ENCODE measurements at places on chromosomes 5 and 9. TPM values are rescaled to one million over a fixed set of nuclear protein-coding genes. Genes with fewer than 3 reads are reported as not detected.
A peak's percentile ranks its signal among the peaks of the same experiment; 100 is the strongest.

Gene OR13C9
- total RNA-seq: not detected

Gene PCDHB7
- total RNA-seq: 1.1 TPM

Gene LCN15
- total RNA-seq: 0.77 TPM

Gene PRR16
- total RNA-seq: 2.3 TPM

Gene GABRP
- total RNA-seq: 0.39 TPM

Gene DIRAS2
- total RNA-seq: 1.2 TPM

Gene SLC1A1
- total RNA-seq: 0.57 TPM

Gene NRARP
- 16.5 TPM for total RNA-seq

GRCh38 chr9:86079421-86079831 lies 19.9 kb downstream of the GOLM1 start:
- no peaks in the 10 kb centered on the region for H3K27me3 ChIP-seq
- H3K27ac ChIP-seq: no peak overlapping the region
- H3K36me3 ChIP-seq: no peaks in the 10 kb centered on the region
- H3K4me1 ChIP-seq: peaks cover 12% of the 10 kb centered on the region

GRCh38 chr5:175223291-175223690 lies 220.7 kb downstream of the DRD1 start:
- no peak for DNase-seq
- H3K27me3 ChIP-seq: no peaks in the 10 kb centered on the region
- no peaks in the 10 kb centered on the region for H3K4me1 ChIP-seq
- no peak overlapping the region for H3K27ac ChIP-seq

DNA sequence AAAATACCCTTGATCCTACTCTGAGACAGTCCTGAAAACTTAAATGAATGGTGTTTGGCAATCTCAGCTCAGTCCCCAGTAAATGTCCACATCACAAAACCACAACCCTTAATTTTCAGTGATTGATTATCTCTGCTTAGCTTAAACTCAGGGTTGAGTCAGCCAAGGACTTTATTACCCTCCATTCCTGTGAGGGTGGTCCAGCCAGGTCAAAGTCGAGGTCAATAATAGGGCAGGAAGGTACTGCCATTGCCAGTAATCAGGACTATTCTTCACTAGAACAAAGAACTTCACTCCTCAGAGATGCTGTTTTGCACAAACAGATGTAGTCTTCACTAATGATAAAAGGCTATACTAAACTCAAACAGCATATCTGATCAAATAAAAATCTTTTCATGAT lies 499.4 kb downstream of the ISL1 start:
- peak overlapping the region; percentile 69 for H3K27ac ChIP-seq
- DNase-seq: no peak

- no peak overlapping the region for H3K4me3 ChIP-seq
- H3K27ac ChIP-seq: no peak overlapping the region
- no peak for DNase-seq
- H3K4me1 ChIP-seq: peaks cover 4% of the 10 kb centered on the region
- H3K27me3 ChIP-seq: no peaks in the 10 kb centered on the region
Measured at GRCh38 chr5:64973215-64973614, 204.5 kb downstream of the CWC27 start.

GRCh38 chr5:118052503-118052902 lies 935.8 kb downstream of the DTWD2 start:
- no peak for DNase-seq
- H3K36me3 ChIP-seq: no peaks in the 10 kb centered on the region
- no peak overlapping the region for H3K4me3 ChIP-seq
- no peaks in the 10 kb centered on the region for H3K27me3 ChIP-seq
- no peak overlapping the region for H3K27ac ChIP-seq

- DNase-seq: no peak
- no peaks in the 10 kb centered on the region for H3K36me3 ChIP-seq
Measured at GRCh38 chr5:179113143-179113530, 53.0 kb downstream of the ZNF354C start.

DNA sequence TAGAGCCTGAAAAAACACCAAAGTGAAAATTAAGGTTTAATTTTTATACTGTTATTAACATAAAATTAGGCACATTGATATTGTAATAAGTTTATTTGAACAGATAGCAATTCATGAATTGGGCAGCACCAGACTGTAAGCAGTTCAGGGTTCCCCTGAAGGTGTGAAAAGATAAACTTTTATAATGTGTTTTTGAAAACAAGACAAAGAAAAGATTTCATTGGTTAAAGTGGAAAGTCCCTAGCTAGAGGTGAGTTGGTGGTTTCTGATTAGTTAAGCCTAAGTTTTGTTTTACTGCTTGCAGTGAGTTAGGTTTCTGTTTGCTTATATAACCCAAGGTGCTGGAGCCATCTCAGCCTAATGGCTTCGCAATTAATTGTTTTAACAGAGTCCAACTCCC lies 96.5 kb upstream of the RPS23 start:
- no peaks in the 10 kb centered on the region for H3K4me1 ChIP-seq
- no peak overlapping the region for H3K27ac ChIP-seq

DNA sequence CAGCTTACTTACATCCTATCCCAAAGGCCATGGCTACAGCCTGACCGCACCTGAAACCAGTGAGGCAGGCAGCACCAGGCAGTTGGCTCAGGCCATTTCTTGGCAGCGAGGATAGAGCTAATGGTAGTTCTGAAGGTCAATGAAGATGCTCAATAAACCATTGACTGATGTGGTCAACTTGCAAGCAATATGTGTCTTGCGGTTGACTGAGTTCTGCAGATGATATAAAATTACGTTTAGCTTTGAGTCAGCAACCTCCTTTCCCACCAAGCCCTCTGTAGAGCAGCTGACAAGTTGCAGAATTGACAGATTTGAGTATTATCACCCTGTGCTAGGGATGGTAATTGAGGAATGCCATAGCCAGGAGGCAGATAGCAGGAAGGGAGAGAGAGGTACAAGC lies 189.0 kb upstream of the PUM3 start:
- H3K4me3 ChIP-seq: no peak overlapping the region
- DNase-seq: no peak
- H3K36me3 ChIP-seq: no peaks in the 10 kb centered on the region

DNA sequence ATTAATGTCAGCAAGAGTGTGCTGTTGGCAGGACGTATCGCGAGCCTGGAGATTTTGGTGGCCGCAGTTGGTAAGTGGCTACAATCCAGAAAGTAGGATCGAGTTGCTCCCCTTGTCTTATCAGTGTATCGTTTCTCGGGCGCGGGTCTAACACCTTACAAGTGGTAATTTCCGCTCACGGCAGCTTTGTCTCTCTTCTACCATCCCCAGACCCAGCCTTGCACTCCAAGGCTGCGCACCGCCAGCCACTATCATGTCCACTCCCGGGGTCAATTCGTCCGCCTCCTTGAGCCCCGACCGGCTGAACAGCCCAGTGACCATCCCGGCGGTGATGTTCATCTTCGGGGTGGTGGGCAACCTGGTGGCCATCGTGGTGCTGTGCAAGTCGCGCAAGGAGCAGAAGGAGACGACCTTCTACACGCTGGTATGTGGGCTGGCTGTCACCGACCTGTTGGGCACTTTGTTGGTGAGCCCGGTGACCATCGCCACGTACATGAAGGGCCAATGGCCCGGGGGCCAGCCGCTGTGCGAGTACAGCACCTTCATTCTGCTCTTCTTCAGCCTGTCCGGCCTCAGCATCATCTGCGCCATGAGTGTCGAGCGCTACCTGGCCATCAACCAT lies 1.1 kb downstream of the PTGER4 start:
- peaks cover 13% of the 10 kb centered on the region for H3K4me1 ChIP-seq
- peak overlapping the region; percentile 61 for H3K4me3 ChIP-seq
- DNase-seq: no peak
- H3K27me3 ChIP-seq: peaks cover 72% of the 10 kb centered on the region
- no peaks in the 10 kb centered on the region for H3K36me3 ChIP-seq

- H3K27me3 ChIP-seq: no peaks in the 10 kb centered on the region
- H3K4me1 ChIP-seq: peaks cover 34% of the 10 kb centered on the region
- H3K27ac ChIP-seq: no peak overlapping the region
- peak; percentile 72 for DNase-seq
- H3K4me3 ChIP-seq: no peak overlapping the region
Measured at GRCh38 chr5:56126487-56127179, 106.5 kb downstream of the ANKRD55 start.

- no peaks in the 10 kb centered on the region for H3K27me3 ChIP-seq
- peak; percentile 42 for DNase-seq
- H3K27ac ChIP-seq: no peak overlapping the region
- no peaks in the 10 kb centered on the region for H3K4me1 ChIP-seq
- no peak overlapping the region for H3K4me3 ChIP-seq
- H3K36me3 ChIP-seq: no peaks in the 10 kb centered on the region
Measured at GRCh38 chr5:73826301-73827105, 200.5 kb downstream of the ARHGEF28 start.

GRCh38 chr9:135888126-135888765 lies 19.1 kb downstream of the CAMSAP1 start:
- no peak for DNase-seq
- no peaks in the 10 kb centered on the region for H3K36me3 ChIP-seq
- H3K4me3 ChIP-seq: no peak overlapping the region
- H3K4me1 ChIP-seq: peaks cover 39% of the 10 kb centered on the region
- H3K27me3 ChIP-seq: no peaks in the 10 kb centered on the region

GRCh38 chr5:90940227-90940995 lies 381.8 kb downstream of the ADGRV1 start:
- H3K4me1 ChIP-seq: peaks cover 26% of the 10 kb centered on the region
- H3K36me3 ChIP-seq: no peaks in the 10 kb centered on the region

DNA sequence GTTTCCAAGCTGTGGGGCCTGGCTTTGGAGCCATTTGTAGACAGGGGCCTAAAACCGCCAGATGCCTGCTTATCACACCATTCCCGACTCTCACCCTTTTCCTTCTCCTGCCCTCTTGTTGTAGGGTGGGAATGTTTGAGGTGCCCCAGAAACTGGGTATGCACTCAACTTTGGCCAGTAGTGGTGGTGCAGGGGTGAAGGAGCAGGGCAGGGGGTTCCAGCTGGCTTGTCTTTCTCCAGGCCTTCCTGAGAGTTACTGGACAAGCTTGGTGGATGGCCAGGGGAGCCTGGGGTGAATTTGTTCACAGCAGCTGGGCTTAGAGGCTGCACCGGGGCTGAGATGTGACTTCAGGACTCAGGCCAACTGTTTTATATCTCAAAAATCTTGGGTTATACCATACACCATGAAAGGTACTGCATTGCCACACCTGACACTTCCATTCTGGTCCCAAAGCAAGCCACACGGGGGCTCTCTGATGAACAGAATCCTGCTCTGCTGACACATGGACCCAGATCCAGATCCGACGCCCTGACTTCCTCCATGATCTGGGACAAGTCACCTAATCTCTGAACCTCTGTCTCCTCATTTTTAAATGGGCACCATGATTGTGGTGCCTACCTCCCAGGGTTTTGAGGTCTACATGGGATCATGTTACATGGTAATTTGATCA lies 62.1 kb downstream of the DAB2IP start:
- no peak for DNase-seq
- H3K4me1 ChIP-seq: no peaks in the 10 kb centered on the region
- no peak overlapping the region for H3K4me3 ChIP-seq
- no peaks in the 10 kb centered on the region for H3K27me3 ChIP-seq

- H3K4me3 ChIP-seq: no peak overlapping the region
- no peaks in the 10 kb centered on the region for H3K36me3 ChIP-seq
- DNase-seq: no peak
- H3K27ac ChIP-seq: no peak overlapping the region
- H3K27me3 ChIP-seq: no peaks in the 10 kb centered on the region
Measured at GRCh38 chr5:103356350-103357091, 98.0 kb downstream of the MACIR start.

GRCh38 chr5:83059341-83059740 lies 17.9 kb downstream of the TMEM167A start:
- H3K36me3 ChIP-seq: peaks cover 4% of the 10 kb centered on the region
- H3K4me3 ChIP-seq: no peak overlapping the region
- DNase-seq: no peak
- no peak overlapping the region for H3K27ac ChIP-seq
- H3K27me3 ChIP-seq: no peaks in the 10 kb centered on the region
- no peaks in the 10 kb centered on the region for H3K4me1 ChIP-seq

GRCh38 chr9:109328978-109329637 lies 8.2 kb upstream of the EPB41L4B start:
- H3K27me3 ChIP-seq: peaks cover 3% of the 10 kb centered on the region
- no peaks in the 10 kb centered on the region for H3K4me1 ChIP-seq
- peak; percentile 74 for DNase-seq
- H3K36me3 ChIP-seq: no peaks in the 10 kb centered on the region
- no peak overlapping the region for H3K27ac ChIP-seq

DNA sequence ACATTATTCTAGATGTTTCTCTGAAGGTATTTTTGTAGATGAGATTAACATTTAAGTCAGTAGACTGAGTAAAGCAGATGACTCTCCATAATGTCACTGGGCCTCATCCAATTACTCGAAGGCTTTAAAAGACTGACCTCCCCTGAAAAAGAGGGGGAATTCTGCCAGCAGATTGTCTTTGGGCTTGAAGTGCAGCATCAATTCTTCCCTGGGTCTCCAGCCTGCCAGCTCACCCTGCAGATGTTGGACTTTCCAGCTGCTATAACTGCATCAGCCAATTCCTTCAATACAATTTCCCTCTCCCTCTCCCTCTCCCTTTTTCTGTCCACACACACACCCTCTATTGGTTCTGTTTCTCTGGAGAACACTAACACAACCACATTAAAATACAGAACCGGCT lies 472.8 kb downstream of the SPOCK1 start:
- H3K36me3 ChIP-seq: no peaks in the 10 kb centered on the region
- no peak overlapping the region for H3K4me3 ChIP-seq
- H3K27ac ChIP-seq: no peak overlapping the region
- H3K4me1 ChIP-seq: no peaks in the 10 kb centered on the region
- no peaks in the 10 kb centered on the region for H3K27me3 ChIP-seq

DNA sequence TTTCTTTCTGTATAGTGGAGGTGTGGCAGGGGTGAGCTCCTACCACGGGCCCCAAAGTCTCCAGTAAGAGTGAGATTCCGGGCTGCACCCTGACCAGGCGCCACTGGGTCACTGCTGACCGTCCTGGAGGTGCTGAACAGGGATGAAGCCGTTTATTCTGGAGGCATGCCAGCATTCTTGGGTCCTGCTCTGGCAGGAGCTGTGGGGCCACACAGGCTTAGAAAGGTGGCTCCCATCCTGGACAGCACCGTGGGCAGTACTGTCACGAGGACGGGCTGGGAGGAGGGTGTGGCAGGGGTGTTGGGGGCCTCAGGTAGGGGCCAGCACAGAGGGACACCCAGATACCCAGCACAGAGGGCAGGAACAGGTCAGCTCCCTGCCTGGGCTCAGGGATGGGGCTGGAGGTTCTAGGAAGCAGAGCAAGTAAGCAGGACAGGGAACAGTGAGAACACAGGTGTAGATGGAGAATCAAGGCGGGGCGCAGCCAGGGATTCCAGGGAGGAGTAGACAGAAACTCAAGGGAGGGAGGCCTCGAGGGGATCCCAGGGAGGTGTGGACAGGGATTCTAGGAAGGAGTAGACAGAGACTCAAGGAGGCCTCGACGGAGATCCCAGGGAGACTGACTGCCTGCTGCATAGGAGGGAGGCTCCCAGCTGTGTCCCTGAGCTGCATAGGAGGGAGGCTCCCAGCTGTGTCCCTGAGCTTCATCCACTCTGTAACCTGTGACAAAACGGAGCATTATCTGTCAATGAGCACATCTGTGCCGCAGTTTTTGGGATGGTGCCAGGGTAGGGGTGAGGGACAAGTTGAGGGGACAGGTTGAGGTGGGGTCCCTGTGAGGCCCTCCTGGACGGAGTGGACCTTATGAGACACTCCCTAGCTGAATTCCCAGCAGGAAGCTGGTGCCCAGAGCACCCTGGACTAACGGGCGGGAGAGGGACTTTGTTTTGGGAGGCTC lies 1.1 kb upstream of the PLEKHG4B start:
- H3K27me3 ChIP-seq: no peaks in the 10 kb centered on the region
- H3K27ac ChIP-seq: peak overlapping the region; percentile 45
- peaks cover 11% of the 10 kb centered on the region for H3K4me1 ChIP-seq

- no peaks in the 10 kb centered on the region for H3K4me1 ChIP-seq
- H3K27me3 ChIP-seq: peaks cover 50% of the 10 kb centered on the region
- H3K36me3 ChIP-seq: no peaks in the 10 kb centered on the region
- DNase-seq: no peak
Measured at GRCh38 chr9:114511978-114512874, 7.0 kb upstream of the WHRN start.

GRCh38 chr5:17620627-17621026 lies 10.4 kb downstream of the TAF11L12 start:
- H3K27ac ChIP-seq: no peak overlapping the region
- H3K4me1 ChIP-seq: no peaks in the 10 kb centered on the region
- H3K4me3 ChIP-seq: no peak overlapping the region
- no peaks in the 10 kb centered on the region for H3K27me3 ChIP-seq
- no peak for DNase-seq

All from cardiac muscle cell (in vitro differentiated cells and primary cell).